ENCODE measurements at places on chromosomes 4 and X.

DNA sequence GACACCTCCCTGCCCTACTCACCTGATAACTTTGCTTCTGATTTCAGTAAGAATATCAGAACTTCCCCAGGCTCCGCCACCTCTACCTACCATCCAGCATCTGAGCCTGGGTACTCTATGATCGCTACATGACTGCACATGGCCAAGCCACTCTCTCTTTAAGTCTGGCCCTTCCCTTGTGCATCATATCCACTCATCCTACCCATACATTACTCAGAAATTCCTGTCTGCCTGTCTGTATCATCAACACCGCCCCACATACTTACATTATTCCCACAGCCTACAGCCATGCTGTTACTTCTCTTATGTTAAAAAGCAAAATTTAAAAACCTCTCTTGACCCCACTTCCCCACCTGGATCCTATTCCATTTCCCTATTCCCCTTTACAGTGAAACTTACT, 84.7 kb downstream of the SCD5 start:
- DNase-seq, result no peak

DNA sequence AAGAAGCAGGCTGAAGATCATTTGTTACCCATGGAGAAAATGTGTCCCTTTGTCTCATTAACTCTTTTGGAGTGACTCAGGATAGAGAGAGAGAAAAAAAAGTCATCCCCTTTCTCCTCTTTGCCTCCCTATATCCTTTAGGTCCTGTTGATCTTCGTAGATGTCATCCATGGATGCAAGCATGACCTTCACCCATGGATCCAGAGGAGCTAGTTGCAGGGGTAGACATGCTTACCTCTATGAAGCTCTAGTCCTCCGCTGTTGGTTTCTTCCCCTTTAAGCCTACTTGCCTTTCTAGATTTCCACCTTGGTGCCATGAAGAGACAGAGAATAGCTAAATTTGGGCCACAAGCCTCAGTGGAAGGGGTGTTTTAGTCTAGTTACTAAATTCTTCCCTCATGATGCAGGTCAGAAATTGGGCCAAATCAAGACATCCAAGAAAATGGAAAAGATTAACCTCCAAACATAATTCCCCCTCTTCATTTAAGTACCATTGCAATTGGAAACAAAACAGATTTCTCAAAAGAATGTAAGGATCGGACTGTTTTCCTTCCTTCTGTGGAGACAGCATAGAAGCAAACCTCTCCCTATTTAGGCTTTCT, 178.4 kb downstream of the TECRL start:
- DNase-seq, result no peak

GRCh38 chr4:77958897-77959296, 96.3 kb downstream of the MRPL1 start:
- no peak for DNase-seq

DNA sequence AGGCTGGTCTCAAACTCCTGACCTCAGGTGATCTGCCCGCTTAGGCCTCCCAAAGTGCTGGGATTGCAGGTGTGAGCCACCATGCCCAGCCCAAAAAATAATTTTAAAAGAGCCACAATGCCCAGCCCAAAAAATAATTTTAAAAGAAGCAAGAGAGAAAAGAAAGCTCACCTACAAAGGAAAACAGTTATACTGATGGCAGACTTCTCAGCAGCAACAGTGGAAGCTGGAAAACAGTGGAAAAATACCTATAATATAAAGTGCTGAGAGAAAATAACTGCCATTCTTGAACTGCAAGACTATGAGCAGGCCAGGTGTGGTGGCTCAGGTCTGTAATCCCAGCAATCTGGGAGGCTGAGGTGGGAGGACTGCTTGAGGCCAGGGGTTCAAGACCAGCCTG, 13.3 kb upstream of the HMGB2 start:
- DNase-seq, result no peak

GRCh38 chr4:105126311-105127169, 20.1 kb upstream of the TET2 start:
- no peak for DNase-seq

DNA sequence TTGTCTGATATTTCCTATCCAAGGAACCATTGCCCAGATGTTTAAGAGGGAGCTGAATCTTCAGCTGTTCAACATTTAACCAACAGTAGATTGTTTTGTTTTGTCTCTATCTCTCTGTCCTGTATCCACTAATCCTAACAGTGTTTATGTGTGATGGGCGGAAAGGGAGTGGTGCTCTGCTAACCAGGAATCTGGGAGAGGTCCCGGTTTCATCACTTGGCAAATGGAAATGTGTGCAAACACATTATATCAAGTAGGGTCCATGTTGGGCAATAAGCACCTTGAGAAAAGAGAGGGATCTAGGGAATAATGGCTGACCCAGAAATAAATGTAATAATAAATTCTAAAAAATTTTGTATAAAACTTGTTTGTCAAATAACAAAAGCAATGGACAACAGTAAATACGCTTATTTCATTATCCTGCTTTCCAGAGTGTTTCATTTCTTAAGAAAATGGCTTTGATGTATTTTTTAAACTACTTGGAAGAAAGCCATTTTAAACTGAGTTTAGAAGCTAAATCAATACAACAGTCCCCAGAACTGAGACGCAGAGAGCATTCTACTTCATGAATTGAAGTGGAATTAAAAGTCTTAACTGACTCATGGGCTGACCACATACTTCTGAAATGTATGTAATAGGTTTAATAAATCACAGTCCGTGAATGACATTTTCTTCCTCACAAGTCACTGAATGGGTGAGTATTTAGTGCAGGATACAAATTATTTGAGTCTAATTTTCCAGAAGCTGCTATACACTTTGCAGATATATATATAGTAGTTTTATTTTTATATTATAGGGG, 55.8 kb downstream of the EMCN start:
- DNase-seq, result no peak

DNA sequence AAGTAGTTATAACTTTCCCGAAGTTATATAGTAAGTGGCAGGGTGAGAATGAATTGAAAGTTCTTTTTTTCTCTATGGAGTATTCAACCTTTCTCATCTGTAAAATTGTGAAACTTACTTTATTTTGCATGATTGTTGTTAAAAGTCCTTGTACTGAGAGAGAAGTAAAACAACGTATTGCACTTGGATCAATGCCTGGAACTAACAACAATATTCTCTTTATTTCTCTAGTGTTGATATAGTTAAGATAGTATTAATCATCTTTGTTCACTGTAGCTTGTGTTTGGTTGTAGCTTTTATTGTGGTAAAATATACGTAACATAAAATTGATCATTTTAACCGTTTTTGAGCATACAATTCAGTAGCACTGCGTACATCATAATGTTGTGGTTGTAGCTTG, 48.7 kb downstream of the STIM2 start:
- DNase-seq, result no peak

GRCh38 chr4:156084373-156084772, 130.7 kb upstream of the CTSO start:
- DNase-seq, result no peak

GRCh38 chrX:108464604-108465003, 25.0 kb downstream of the COL4A5 start:
- DNase-seq, result no peak

GRCh38 chrX:122248681-122249080, 935.4 kb upstream of the GRIA3 start:
- no peak for DNase-seq

DNA sequence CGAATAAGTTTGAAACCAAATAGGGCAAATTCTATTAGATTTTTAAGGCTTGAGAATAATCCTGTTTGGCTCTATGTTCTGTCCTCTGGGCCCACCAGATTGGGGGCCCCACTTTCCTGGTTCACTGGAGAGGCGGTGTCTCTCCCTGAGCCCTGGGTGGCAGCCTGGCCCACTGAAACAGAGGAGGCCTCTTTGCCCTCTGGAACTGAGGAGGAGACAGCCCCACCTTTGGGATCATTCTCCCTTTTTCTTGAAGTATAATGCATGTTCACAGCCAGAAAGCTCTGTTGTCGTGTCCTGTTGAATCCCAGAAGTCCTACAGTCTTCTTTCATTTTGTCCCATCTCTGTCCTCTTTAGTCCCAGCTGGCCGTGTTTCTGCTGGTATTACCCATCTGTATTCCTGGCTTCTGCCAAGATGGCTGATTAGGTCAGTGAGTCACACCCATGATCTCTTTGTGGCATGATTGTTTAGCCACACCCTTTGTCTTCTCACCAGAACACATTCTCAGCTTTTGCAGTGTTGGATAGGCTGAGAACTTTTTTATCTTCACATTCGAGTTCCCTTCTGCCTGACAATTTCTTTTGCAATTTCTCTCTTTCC, 8.1 kb upstream of the TBC1D25 start:
- DNase-seq, result no peak

DNA sequence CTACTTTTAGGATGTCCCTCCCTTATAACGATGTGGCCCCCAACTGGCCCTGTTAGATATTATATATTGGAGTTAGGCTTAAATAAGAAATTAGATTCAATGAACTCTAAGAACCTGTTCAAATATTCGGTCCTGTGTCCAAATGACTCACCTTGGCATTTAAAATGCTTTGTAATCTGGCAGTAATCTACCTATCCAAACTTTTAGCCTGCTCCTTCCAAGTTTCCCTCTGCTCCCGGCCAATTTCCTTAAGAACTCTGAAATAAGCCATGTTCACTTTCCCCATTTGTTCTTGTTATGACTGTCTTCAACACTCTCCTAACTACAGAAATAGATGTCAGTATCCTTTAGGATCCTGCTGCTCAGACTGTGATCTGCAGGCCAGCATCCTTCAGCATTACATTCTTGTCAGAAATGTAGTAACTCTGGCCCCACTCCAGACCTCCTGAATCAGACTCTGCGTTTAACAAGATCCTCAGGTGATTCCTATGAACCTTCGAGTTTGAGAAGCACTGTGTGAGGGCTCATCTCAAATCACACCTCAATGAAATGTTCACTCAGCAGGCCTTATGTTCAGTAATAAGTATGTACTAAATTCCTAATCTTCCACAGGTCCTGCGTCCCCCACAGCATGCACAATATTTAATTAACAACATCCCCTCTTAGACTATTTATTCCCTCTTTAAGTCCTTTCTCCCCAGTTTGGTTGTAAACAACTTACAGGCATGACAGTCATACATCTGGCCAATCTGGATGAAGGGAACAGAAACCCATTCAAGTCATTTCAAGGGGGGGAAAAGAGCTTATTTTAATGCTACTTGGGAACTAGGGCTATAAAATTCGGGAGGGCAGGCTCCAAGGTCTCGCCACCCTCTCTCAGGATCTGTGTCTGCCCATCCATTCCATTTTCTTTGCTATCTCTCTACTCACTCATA, 3.0 kb downstream of the ATP8A1 start:
- no peak for DNase-seq

DNA sequence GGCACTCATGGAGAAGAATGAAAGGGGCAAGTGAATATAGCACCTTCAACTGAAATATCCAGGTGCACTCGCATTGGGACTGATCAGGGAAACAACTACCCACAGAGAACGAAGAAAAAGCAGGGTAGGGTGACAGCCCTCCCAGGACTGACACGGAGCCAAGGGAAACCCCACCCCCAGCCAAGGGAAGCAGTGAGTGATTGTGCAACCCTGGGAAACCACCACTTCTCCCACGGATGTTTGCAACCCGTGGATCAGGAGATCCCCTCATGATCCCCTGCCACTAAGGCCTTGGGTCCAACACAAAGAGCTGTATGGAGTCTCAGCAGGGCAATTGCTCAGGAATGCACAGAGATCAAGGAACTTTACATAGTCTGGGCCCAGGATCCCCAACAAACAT, 158.5 kb upstream of the HCCS start:
- DNase-seq, result no peak

DNA sequence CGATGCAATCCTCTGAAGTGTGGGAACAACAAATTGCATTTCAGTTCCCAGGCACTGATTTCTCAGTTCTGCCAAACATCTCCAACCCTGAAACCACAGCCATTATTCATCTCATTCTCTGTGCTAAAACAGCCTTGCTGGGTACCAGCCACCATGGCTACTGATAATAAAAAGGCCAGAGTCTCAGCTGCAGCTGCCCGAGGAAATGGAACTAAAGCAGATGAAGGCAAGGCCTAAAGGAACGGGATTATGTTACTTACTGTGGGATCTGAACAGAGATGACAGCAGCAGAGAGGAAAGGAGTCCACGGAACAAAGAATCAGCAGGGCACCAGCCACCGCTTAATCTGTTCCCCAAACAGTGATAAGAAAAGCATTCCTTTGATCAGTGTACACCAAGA, 155.7 kb downstream of the PAPSS1 start:
- no peak for DNase-seq

GRCh38 chr4:95544113-95545103, 4.4 kb downstream of the UNC5C start:
- no peak for DNase-seq

- DNase-seq, result no peak
These were observed 23.8 kb downstream of the RNF175 start for GRCh38 chr4:153735906-153736461.

GRCh38 chrX:132258509-132258908, 39.3 kb upstream of the RAP2C start:
- DNase-seq, result no peak

DNA sequence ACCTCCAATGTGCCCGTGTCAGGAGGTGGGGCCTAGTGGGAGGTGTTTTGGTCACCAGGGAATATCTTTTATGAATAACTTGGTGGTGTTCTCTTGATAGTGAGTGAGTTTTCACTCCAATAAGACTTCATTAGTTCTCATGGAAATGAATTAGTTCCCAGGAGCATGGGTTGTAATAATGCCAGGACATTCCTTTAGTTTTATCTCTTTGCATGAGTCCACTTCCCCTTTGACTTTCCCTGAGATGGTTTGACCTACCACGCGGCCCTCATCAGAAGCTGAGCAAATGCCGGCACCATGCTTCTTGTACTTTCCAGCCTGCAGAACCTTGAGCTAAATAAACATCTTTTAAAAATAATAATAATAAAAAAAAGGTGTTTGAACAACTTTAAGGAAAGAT, 112.9 kb upstream of the ACSL4 start:
- no peak for DNase-seq

DNA sequence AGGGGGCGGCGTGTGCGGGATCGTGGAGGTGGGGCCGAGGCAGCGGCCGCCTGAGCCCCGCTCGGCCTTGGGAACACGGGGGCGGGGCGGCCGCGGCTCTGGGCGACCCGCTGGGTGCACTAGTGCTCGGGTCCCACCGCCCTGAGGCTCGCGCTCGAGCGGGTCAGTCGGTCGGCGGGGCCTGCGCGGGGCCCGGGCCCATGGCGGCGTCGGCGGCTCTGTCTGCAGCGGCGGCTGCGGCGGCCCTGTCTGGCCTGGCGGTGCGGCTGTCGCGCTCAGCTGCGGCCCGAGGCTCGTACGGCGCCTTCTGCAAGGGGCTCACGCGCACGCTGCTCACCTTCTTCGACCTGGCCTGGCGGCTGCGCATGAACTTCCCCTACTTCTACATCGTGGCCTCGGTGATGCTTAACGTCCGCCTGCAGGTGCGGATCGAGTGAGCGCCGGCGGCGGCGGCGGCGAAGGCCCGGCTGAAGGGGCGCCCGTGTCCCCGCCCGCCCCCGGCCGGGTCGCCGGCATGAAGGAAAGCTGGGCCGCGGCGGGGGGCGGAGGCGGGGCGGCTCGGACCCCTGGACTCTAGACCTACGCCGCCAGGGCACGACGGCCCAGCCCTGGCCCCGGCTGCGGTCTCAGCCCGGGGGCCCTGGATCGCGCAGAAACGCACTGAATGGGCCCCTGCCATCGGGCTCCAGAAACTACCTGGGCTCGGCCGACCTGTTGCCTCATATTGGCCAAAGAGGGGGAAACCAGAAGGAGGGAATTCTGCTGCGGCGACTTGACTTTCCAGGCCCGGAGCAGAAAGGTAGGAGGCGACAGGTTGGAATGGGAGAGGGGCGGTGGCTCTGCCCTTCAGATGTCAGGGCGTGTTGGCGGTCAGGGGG, at the start of gene SMIM10L2A:
SMIM10L2A (plus strand) TSS at position 13 of the 878 bp plus-strand sequence; CDS start at position 201, 188 bp downstream.
- DNase-seq, result no peak

- DNase-seq, result no peak
These were observed 200.9 kb upstream of the DIAPH2 start for GRCh38 chrX:96483647-96484160.

Measured in activated T-cell treated with anti-CD3 and anti-CD28 coated beads for 24 hours (primary cell).